Stimulated activated CD4-positive, alpha-beta T cell treated with anti-CD3 and anti-CD28 coated beads, Interleukin-2, amount 100 ng/mL, for 4 hours (primary cell): ENCODE measurements at places on chromosomes 6 and 20.

DNA sequence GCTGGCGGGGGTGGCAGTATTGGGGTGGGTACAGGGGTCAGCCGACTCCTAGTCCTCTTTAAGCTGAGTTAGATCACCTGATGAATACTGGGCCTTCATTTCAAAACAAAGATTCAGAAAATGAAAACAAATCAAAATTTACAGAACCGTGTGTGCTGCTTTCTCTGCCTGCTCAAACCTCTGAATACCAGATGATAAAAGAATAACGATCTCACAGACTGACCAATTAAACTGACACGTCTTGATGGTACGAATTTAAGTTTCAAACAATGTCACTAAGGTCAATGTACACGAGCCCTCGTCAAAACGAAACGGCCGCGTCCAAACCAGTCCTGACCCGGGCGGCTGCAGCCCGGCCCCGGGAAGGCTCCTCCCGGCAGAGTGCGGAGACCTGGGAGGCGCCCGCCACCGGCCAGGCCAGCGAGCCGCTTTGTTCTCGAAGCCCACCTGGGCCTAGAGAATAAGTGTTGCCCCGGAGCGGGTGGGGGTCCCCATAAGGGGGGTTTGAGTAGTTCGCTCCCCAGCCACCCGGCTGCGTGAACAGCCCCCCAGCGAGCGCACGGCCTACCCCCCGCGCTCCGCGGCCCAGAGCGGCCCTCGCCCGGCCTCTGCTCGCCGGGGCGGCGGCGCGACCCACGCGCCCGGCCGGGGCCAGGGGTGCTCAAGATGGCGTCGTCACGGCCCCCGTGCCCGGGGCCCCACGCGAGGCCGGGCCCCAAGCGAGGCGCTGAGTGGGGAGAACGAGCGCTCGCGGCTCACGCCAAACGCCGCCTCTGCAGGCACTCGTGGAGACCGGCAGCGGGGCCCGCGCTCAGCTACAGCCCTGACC, 728 bp downstream of the PSMA7 start:
- DNase-seq: no peak

DNA sequence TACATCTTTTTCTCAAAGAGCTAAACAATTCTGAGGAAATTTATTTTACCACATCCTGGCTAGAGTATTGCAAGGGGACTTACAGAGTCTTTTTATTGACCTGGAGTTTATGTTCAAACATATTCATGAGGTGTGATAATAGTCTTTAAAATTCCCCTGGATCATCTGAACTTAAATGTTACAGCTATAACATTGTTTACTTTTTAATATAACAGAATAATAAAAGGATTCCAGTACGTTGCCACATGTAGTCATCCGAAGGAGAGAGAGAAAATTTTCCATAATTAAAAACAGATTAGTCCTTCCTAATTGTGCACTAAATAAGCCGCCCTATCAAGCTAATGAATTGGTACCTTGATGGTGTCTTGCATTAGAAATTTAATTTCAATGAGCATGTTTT, 765.4 kb upstream of the MAP3K7 start:
- no peak for DNase-seq

GRCh38 chr20:53013183-53013582, 41.0 kb downstream of the TSHZ2 start:
- no peak for DNase-seq

GRCh38 chr20:55882910-55883309, 122.4 kb downstream of the CBLN4 start:
- DNase-seq: no peak

DNA sequence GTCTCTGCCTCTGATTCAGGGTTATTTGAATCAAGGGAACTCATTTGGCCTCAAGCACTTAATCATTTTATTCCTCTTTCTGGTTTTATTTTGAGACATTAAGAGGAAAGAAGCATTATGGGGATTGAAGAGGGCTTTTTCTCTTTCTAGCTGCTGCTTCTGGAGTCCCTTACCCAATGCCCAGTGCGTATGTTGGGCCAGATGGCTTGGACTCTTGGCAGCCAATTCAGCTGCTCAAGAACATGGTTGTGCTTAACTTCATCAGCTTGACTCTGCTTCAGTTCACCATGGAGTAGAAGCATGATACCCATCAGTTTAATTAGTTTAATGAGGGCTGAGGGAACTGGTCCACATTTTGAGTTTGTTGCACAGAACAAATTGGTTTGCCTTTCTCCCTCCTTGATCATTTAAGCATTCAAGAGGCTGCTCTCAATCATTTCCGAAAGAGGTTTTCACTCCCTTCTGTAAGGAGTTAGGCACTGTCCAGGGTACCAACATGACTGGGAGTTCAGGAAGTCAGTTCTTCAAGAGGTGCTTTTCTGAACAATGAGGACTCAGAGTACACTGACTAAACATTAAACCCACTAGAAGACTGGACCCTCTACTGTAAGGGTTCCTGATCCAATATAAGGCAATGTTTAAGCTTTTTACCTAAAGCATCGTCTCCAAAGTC, 14.6 kb downstream of the PDYN start:
- DNase-seq: no peak

DNA sequence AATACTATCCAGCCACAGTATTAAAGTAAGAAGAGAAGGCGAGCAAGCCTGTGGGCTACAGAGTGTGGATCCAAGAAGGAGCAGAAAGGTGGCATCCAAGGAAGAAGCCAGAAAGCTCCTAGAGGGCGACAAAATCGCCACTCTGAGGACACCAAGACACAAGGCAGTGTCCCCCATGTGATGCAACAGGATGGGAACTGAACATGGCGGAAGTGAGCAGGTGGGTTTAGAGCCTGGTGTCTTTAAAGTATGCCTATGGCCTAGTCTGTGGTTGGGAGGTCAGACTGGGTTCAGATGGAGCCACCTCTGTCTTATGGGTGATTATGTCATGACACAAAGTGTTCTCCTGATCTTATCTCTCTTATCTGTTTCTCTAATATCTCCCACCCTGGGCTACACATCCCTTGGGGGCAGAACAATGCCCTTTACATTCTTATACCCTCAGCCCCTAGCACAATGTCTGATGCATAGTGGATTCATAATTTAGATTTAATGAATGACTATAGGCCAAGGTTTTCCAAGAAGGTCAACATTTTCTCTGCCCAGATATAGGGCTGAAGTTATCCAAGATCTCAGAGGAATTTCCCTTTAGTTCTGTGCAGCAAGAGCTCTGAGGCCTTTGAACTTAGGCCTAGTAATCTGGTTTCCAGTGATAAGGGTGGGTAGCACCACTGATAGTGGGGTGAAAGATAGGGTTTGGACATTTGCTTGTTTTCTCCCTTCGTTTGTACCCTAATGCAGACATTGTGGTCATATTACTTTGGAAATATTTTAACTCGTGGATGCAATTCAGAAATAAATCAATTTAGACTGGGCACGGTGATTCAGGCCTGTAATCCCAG, 167.3 kb upstream of the AKIRIN2 start:
- no peak for DNase-seq

GRCh38 chr6:2721219-2721618, 29.5 kb downstream of the MYLK4 start:
- DNase-seq: no peak

- no peak for DNase-seq
Observed at GRCh38 chr6:3372184-3372846, 84.5 kb downstream of the SLC22A23 start.

GRCh38 chr6:162750776-162751175, 23.0 kb downstream of the PACRG start:
- DNase-seq: no peak

GRCh38 chr20:8218861-8219260, 86.8 kb downstream of the PLCB1 start:
- DNase-seq: no peak

DNA sequence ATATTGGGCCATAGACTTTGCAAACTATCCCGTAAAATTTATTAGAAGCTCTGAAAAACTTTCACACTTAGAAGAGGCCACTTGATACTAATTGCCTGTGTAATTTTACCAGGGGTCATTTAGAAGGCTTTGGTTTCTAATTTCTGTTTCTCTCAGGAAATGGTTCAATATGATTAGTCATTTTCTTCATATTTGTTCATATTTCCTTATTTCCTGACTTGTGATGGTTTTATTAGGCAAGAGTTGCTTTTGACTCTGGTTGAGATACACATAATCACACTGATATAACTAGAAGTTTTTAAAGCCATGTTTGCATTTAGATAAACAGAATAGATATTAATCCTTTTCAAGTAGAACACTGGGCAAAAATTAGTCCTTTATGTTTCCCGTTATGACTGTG, 11.8 kb upstream of the HBS1L start:
- DNase-seq: no peak

DNA sequence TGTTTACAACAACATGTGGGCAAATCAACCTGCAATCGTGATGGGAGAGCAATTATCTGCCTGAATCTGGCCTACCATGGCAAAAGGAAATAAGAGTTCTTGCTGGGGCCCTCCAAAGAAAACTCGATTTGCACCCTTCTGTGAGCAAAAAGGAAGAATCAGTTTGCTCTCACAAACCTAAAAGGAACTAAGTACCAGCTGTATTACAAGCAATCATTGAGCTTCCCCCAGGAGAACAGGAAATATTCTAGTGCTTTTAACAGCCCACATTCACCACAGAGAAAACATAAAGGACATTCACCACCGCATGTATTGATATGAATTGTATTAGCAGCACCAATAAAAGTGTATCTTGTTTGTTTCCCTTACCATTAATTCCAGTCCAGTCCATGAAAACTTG, 75.0 kb downstream of the MBOAT1 start:
- DNase-seq: no peak

DNA sequence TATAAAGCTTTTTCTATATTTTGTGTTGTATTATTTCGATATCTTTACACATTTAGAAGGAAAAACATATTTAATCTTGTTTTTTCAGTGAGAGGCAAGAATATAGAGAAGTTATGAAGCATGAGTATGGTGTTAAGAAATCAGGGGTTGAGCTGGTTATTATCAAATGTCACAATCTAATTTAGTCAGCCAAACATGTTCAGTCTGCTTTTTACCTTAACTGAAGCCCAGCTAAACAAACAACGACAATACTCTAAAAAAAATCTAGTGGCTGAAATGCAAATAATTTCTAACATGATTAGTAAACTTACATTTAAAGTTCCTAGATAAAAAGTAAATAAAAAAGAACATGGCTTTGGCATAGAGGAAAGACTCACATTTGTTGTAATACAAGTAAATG, 433.8 kb upstream of the NRSN1 start:
- DNase-seq: no peak

- DNase-seq: no peak
Observed at GRCh38 chr20:1477896-1478490, 11.3 kb upstream of the NSFL1C start.

DNA sequence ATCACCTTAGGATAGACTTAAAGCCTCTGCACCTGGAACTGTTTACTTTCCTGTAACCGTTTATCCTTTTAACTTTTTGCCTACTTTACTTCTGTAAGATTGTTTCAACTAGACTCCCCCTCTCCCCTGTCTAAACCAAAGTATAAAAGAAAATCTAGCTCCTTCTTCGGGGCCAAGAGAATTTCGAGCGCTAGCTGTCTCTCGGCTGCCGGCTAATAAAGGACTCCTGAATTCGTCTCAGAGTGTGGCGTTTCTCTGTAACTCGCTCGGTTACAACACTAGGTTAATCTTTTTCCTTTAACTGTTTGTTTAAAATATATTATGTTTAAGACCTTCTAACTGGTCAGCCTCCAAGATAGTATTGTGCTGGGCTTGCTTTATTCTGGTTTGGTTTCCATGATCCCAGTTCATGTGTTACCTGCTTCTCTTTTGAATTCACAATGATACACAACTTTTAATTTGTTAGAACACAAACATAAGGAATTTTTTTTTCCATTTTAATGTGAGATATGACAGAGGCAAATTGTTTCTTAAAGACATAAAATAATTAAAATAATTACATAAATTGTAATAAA, 8.7 kb upstream of the NQO2 start:
- DNase-seq: no peak

GRCh38 chr6:16721977-16722376, 39.3 kb downstream of the ATXN1 start:
- DNase-seq: no peak

- no peak for DNase-seq
Observed at GRCh38 chr20:58011947-58012610, 216.4 kb downstream of the ANKRD60 start.

- DNase-seq: no peak
Observed at GRCh38 chr6:30041821-30042220, 19.2 kb upstream of the POLR1H start.

DNA sequence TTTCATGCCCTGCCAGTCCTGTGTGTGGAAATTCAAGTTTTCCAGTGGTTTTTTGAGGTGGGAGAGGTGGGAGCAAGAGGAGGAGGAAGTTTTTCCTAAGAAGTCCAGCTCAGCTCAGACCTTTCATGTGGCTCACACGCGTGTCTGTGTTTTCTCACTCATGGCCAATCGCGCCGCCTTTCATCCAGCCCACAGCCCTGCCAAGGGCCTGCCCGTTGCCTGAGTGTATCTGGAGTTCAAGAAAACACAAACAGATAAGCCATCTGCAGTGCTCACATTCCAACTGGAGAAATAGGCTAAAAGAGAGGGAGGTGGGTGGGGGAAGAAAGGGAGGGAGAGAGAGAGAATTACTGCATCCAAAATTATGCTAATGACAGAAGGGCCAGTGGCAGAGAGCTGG, 12.6 kb upstream of the MPC1 start:
- DNase-seq: no peak

DNA sequence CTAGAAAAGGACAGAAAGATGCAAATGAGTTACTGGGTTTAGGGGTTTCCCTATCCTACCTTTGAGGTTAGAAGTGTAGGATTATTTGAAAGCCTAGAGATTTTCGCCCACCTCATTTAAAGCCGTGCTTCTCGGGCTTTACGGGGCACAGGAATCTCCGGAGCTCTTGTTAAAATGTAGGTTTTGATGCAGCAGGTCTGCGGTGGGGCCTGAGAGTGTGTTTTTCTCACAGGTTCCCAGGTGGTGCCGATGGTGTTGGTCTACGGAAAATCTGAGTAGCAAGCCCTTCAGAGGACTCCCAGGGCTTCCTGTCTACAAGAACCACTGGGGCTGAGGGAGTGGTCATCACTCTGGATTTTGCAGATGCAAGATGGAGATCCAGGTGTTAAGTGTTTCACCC, 47.5 kb downstream of the TRAM2 start:
- no peak for DNase-seq

GRCh38 chr6:733431-734219, 40.7 kb upstream of the EXOC2 start:
- no peak for DNase-seq

GRCh38 chr6:132932588-132932987, 118.2 kb downstream of the RPS12 start:
- no peak for DNase-seq

DNA sequence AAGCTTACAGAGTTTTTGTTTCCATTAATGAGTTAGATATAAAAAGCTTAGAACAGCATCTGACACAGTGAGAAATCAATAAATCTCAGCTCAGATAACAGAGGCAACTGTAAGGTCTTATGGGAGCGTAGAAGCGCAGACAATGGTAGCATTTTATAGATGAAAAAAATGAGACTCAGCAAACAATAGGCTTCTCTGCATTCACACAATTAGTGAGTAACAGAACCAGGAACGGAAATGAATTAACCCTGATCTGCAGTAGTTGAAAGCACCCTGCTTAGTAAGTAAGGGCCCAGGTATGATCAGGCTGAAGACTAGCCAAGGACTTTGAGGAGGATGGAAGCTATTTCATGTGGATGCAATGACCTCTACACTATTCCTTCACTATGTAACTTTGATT, 147.2 kb upstream of the EYA4 start:
- no peak for DNase-seq
